ENCODE measurements at places on chromosomes 12 and 14.

DNA sequence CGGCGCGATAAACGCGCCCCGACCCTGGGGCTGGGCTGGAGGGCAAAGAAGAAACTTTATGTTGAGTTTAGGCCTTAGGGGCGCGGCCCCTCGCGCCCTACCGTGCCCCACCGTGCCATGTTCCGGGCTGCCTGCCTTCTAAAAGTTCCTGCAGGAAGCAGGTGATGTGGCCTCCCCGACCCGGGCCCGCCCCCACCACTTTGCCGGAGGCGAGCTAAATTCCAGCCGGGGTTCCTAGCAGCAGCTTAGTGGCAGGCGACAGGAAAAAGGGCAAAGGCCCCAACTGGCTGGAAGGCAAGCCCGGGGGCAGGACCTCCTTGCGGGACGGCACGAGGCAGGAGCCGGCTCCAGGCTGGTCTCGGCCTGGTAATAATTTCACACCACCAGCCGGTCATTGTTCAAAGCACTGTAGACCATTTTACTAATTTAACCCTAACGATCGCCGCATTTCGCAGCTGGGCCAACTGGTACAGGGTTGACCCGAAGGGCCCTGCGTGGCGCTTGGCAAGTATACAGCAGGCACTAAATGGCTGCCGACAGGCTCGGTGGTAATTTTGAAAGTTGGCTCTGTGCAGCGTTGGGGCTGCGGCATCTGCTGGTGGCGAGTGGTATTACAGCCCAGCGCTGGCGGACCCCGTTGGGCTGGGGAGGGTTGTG is 895 bp upstream of the CCDC88C start:
- DNase-seq: peak; percentile 79

DNA sequence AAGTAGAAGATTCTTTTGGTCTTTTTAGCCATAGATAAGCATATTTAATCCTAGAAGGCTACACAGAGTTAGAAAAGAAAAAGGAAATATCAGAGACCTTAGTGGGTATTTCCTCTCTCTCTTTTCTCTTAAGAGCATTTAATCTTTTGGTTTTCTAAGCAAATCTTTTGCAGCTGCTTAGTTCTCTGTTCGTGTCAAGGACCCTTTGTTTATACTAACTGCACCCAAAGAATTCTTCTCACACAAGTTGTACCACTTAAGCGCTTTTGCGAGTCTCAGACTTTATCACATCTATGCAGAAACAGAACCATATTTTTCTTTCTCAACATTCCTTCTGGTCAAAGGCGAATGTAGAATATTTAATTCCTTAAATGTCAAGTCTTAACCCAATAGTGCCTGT is 17.9 kb upstream of the NID2 start:
- DNase-seq: no peak

DNA sequence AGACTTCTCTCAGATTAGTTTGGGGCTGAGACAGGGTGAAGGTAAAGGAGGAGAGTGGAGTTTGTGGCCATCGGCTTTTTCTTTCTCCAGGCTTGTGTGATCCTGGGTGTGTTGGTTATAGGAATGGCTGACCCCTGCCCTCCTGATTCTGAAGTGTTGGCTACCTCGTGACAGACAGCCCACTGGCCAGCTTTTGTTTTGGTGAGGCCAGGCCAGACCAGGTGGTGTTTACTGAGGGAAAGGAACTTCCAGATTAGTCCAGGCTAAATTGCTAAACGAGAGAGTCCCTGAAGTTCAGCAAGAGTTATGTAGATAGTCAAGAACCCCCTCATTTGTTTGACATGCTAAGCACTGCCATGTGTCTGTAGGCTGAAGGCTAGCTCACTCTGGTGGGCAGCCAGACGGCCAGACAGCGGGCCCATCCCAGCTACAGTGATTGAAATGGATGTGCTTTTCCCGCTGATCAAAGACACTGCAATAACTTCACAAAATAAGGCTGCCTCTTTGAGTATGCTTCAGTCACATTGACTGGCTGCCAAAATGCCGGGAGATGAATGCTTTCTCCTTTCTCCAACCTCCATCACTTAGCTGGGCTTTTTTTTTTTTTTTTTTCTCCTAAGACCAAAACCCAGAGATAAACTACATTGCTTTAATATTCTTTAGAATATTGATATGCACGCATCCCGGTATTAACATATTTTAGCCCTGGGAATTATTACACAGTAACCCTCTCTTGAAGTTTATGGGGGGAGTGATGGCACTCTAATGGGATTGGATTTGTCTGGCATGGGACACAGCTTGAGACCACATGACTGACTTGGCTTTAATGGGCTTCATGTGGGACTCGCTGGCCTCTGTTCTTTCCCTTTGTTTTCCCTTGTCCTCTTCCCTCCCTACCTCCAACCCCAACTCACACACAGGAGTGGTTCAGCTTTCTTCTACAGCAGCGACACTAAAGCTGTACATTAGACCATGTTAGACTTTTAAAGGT is 76.9 kb downstream of the SMOC1 start:
- DNase-seq: no peak

- DNase-seq: no peak
Observed at GRCh38 chr14:85483652-85484051, 46.3 kb upstream of the FLRT2 start.

GRCh38 chr14:96086032-96086431 is 46.9 kb downstream of the C14orf132 start:
- DNase-seq: no peak

- DNase-seq: no peak
Observed at GRCh38 chr12:47882781-47883546, 21.8 kb downstream of the VDR start.

DNA sequence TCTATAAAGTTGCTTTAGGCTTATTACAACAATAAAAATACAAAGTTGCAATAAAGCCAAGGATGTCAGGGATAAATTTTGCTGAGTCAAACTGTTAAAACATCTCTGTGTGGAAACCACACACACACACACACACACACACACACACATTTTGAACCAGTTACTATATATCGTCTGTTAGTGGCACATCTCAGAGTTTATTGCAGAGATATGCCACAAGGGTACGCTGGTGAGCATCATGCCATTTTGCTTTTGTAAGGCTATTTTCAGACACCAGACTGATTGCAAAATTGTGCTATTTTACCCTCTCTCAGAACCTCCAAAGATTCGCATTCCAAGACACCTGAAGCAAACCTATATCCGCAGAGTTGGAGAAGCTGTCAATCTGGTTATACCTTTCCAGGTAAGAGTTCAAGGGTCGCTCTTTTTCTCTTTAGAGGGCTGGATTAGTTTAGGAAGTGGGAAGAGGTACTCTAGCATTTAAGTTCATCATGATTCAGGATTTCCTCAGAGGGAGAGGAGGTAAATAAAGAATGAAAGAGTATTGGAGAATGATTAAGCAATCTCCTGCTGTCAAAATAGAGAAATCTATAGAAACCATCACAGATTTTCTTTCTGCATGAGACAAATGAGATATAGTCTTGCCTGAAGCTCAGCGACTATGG is 27.3 kb upstream of the CHPT1 start:
- peak; percentile 43 for DNase-seq
